ENCODE measurements at places on chromosomes 11 and 22.

DNA sequence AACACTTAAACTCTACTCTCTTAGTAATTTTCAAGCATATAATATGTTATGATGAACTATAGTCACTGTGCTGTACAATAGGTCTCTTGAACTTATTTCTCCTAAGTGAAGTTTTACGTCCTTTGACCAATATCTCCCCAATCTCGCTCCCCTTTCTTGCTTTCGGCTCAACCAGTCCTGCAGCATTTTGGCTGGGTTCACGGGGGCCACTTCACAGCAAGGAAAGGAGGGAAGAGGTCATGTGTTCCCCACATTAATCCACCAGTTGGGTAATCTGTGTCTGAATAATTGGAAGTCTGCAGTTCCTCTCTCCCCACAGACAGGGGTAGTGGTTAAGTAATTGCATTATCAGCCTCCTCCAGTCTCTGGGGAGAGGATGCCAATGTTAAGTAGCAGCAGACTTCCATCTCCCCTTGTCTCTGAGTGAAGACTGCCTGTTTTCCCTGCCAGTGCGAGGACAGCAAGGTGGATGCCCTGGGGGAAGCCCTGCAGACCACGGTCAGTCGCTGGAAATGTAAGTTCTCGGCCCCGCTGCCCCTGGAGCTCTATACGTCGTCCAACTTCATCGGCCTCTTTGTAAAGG is 59.2 kb upstream of the CRTAM start:
- DNase-seq = peak; percentile 59

DNA sequence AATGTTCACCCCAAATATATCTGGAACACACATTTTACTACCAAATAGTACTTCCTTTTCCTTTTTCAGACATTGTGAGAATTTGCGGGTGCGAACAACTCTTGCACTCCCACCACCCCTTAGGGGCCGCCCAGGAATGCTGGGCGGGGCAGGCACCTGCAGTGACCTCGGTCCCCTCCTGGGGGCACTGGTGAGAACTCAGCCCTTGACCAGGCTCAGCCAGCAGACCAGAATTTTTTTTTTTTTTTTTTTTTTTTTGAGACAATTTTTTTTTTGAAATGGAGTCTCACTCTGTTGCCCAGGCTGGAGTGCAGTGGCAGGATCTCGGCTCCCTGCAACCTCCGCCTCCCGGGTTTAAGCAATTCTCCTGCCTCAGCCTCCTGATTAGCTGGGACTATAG is 75.8 kb downstream of the ARHGAP8 start:
- peak; percentile 28 for DNase-seq

- no peak for DNase-seq
These were observed 879.9 kb upstream of the TENM4 start for GRCh38 chr11:80320765-80321164.

DNA sequence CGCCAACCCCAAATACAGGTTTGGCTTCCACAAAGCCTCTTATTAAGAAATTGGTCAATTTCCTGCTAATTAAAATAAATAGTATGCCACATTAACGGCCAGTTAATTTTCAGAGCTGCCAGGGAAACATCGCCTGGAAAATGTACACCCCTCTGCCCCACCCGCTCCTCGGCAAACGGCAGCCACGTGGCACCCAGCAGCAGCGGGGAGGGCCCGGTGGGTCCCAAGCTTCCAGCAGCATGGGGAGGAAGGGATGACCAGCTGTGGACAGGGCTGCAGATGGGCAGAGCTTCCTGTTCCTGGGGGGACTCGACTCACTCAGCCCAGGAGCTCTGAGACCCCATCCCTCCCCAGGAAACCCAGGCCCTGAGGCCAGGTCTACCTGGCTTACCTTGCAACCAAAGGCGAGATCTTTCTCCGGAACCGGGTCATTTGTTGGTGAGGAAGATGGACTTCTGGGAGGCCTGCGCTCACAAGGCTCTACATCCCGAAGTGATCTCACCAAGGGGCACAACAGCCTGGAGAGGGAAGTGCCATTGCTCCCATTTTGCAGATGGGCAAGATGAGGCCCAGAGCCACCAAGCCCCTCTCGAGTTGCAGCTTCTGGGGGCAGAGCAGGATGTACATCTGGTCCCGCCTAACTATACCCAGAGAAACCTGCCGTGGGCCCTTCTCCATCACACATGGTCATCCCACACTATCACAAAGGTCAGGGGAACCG is 68.3 kb downstream of the IGLL1 start:
- no peak for DNase-seq

- DNase-seq = peak; percentile 93
These were observed 29.9 kb downstream of the ARVCF start for GRCh38 chr22:19986410-19987341.

DNA sequence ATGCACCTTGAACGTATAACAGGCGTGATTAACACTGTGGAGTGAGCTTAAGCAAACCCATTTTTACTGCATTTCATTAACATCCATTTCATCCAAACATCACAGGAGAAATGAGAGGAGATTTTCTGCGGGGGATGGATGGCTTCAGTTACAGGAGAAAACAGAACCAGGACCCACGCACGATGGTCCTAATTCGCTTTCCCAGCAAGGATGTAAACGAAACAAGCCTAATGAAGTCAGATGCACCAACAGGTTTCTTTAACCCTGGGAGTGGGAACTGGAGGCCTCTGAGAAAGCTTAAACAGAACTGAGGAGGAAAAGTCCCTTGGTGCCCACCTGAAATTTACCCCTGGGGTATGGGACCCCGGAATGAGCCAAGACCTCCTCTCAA is 2.7 kb downstream of the CADM1 start:
- no peak for DNase-seq

GRCh38 chr22:20412474-20413216 is 18.7 kb downstream of the ZNF74 start:
- DNase-seq = no peak

DNA sequence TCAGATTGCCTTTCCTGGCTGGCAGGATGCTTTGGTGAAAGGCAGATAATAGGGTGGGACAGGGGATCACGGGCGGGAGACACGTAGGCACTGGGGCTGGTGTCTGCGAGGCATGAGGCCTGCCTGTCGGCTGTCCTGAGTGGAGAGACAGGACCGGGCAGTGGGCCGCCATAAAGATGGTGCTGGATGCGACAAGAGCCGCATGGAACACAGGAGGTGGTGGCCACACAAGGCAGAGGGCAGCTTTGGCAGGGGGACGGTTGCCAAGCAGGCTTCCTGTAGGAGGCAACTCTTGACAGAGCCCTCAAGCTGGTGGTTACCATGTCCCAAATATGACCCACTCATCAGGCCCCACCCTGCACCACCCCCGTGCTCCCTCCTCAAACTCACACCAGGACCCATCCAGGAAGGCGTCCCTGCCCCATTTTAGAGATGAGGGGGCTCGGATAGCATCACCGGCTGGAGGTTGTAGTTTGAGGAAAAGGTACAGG is 4.9 kb upstream of the PPARA start:
- DNase-seq = no peak

GRCh38 chr22:20966883-20967696 is at the start of gene AIFM3:
AIFM3 (plus strand) TSS chr22:20967255; CDS start chr22:20967945, 690 bp downstream.
- DNase-seq = no peak

DNA sequence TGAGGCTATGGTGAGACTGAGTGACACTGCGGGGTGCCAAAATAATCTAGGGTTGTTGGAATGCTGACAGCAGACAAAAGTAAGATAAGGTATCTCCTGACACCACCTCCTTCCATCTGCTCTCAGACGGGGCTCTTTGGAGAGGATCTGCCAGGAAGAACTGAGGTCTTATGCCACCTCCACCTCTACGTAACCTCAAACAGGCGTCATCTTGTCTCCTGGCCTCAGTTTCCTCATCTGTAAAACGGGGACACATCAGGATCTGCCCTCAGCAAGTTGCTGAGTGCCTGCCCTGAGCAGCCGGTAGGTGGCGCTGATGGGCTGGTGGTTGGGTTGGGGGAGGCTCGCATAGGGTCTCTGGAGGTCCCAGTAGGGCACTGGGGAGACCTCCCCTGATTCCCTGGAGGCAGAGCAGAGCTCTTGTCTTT is 1.7 kb upstream of the MYEOV start:
- peak; percentile 56 for DNase-seq

- no peak for DNase-seq
These were observed 50.9 kb downstream of the ETS1 start for GRCh38 chr11:128536506-128536905.

- peak; percentile 67 for DNase-seq
These were observed 157.8 kb upstream of the GRK3 start for GRCh38 chr22:25406510-25407210.

GRCh38 chr11:48123254-48123875 is 93.2 kb upstream of the OR4B1 start:
- no peak for DNase-seq

- DNase-seq = peak; percentile 53
These were observed 8.8 kb downstream of the FOXR1 start for GRCh38 chr11:118980191-118980881.

DNA sequence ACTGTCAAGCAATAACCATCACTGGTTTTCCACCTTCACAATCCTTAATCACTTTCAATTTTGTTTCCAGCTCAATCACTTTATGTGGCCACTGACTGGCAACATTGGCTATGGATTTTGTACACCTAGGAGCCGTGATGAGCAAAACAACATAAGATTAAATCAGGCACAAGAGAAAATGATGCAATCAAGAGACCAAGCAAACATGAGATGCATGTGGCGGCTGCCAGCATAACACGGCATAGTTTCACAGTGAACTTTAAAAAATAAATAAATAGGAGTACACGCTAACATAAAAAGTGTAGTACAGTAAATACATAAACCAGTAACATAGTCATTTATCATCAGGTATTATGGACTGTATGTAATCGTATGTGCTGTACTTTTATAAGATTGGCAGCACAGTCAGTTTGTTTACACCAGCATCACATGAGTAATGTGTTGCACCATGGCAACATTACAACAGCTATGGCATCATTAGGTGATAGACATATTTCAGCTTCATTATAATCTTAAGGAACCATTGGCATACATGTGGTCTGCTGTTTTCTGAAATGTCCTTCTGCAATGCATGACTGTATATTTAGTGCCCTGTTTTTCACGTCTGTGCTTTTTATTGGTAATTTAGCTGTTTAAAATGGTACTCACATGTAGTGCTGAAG is 83.3 kb upstream of the PRDM11 start:
- peak; percentile 42 for DNase-seq

DNA sequence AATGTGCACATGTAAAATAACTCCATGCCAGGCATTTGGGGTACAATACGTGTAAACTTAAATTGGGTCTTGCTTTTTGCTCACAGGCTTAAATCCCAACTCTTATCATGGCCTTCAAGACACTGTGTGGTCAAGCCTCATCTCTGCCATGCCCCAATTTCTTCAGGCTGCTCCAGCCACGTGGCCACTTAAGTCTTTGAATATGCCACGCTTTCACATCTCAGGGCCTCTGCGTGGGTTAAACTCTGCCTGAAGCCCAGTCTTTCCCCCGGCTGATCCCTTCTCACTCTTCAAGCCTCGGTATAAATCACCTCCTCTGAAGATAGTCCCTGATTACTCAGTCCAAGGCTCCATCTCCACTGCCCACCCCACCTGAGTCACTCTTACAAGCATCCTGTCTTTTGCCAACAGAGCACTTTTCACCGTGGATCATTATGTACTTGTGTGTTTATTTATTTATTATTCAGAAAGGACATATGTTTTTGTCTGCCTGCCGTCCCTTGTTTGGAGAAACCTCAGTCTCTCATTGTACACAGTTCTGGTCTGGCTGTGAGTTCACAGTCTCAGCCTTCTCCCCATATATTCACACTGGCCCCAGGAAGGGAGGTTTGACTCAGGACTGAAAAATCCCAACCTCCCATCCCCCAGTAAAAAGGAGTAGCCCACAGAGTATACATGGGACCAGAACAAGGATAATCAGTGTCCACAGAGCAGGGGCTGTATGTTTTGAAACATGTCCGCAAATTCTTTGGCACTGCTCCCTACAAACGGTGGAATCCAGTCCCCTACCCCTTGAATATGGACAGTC is 344.7 kb downstream of the MN1 start:
- DNase-seq = no peak

DNA sequence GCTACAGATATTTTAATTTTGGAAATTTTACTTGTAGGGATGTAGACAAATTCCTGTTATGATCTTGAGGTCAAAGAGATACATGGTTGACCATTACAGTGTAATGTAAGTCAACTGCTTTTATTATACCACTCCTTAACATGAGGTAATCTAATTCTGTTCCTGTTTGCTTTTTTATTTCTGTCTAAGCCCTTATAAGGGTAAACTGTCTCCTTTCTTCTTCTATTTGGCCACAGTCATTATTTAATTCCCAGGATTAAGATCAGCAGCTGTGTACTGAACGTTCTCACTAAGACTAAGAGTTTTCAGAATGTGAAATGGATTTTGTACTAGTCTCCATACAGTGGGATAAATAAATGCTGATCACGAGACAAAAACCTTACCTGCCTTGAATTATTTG is 32.8 kb downstream of the C2CD3 start:
- no peak for DNase-seq

- DNase-seq = peak; percentile 75
These were observed 180.6 kb downstream of the TBC1D22A start for GRCh38 chr22:46942799-46943785.

GRCh38 chr11:6201481-6201880 is 2.5 kb downstream of the OR52W1 start:
- peak; percentile 92 for DNase-seq

DNA sequence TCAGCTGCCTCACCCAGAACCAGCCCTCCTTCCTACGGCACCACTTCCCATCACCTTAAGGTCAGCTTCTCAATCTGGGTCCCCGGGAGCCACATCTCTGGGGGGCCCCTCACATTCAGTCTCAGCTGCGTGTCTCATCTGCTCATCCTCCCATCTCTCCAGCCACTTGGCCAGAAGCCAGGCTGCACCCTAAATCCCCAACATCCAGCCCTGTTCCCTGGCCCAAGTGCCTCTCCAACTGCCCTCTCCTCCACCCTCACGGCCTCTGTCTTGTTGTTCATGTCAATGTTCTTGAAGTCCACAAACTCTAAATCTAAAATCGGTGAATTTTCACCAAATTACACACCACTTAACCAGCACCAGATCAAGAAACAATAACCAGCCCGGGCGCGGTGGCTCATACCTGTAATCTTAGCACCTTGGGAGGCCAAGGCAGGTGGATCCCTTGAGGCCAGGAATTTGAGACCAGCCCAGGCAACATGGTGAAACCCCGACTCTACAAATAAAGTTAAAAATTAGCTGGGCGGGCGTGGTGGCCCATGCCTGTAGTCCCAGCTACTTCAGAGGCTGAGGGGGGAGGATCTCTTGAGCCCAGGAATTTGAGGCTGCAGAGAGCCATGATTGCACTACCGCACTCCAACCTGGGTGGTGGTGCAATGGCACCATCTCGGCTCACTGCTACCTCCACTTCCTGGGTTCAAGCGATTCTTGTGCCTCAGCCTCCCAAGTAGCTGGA is 33.7 kb downstream of the A4GALT start:
- DNase-seq = no peak

- peak; percentile 37 for DNase-seq
These were observed 374.3 kb upstream of the MPPED2 start for GRCh38 chr11:30960387-30960992.

Data from suppressor macrophage treated with lipopolysaccharide for 1 hour (primary cell).